ENCODE measurements at places on chromosomes 3 and 15.

- DNase-seq = no peak
Observed at GRCh38 chr3:183943739-183944138, 59.1 kb upstream of the PARL start.

GRCh38 chr3:14771593-14772497 is 46.9 kb upstream of the FGD5 start:
- DNase-seq = no peak

DNA sequence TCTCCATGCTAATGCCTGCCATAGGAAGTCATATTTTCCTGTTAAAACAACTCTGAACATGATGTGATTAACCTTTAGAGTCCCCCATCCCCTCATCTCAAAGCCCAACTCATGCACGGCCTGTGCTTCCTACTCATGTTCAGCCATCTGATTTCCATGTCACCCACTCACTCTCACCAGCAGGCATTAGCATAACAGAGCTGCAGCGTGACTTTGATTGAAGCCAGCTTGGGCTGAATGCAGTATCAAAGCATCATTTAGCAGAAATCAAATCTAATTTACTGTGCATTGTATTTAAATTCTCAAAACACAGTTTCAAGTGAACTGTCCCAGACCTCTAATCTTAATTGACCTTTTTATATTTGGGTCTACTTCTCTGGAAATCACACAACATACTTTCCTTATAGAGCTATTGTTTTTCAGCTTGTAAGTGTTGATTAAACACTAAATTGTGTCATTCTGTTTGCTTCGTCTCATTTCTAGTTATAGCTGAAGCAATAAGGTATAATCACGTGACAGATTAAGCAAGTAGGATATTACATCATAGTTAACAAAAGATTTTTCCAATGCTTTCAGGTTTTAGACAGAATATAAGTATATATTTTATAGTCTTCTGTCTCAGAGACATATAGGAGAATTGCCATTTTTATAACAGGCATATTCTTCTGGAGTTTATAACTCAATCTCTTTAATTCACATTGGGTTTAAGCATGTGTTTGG is 501.5 kb downstream of the ROBO2 start:
- no peak for DNase-seq

DNA sequence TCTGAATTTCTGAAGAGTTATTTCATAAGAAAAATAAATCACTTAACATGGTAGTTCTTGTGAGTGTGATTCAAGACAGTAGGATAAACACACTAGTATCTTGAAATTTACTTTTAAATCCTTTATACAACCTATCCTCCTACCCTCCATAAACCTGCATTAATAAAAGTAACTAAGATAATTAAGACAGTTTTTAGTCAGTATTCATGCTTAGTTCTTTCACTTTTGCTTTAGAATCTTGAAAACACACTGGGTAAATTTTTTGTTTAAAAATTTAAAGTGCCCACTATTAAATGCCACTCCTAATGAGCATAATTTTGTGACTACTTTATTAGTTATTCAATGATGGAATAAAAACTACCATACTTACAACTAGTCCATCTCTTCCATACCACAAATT is 28.8 kb downstream of the GOLIM4 start:
- DNase-seq = no peak

DNA sequence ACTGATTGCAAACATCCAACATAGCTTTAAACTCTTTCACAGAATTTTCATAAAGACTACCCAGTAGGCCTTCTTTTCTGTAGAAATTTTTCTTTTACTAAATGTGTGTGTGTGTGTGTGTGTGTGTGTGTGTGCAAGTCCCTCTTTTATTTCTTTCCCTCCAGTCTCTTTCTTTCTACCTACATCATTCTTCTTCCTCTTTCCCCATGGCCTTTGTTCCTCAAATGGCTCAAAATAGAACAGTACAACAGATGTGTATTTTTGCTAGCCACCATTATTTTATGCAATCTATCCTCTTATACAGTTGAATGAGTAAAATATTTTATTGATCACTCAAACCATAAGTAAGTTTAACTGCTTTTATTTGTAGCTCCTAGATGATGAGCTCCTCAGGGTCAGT is 76.4 kb downstream of the USF3 start:
- no peak for DNase-seq

DNA sequence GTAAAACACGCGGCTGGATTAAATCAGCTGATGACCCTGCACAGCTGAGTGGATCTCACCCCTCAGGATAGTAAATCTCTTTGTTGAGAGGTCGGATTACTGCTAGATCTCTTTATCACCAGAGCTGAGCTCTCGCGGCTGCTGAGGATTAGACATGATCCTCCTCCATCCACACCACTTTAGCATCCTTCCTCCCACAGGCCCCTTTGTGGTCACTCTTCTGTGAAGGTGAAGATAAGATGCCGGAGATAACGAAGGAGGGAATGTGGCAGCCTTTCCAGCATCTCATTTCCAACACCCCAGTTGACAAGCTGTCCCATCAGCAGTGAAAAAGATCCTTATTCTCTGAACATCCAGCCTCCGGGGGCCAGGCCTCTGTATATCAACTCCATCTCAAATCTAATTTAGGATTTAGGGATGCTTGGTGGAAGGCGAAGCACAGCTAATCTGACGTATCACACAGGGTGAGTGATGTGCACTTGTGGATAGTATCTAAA is 47.5 kb upstream of the SELENOK start:
- no peak for DNase-seq

DNA sequence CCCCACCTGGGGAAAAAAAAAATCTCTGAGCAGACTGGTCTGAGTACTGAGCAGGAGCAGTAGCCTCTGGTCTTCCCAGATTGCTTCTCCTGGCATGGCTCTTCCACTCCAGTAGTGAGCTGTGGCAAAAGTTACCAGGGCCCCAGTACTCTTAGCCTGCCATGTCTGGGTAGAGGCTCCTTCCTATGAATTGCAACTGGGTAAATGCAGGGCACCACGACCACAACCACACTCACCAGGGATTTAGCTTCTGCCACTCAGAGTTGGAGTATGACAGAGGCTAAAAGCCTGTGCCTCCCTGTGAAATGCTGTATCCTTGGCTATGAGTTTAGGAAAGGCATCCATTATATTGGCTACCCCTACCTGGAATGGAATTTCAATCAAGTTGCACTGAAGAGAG is 67.9 kb upstream of the CCDC54 start:
- DNase-seq = no peak

DNA sequence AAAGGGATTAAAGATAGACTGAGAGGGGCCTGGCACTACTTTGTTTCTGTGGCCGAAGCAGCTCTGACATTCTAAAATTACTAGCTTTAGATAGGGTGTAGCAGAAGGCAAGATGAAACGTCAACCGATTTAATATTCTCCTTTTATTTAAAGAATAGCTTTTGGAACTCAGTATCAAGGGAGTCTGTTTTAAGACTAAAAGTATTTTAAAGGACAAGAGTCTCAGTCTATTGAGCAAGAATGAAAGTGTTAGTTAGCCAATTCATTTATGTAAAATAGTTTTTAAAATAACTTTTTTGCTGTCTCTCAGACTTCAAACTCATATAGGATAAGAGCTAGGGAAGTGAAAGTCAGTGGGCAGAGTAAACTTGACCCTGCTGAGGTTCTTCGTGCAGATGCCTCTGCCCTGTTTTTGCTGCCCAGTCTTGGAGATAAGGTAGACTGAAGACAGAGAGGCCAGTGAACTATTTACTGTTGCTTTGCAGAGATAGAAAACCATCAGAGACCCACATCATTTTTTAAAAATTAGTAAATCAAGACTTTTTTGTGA is 1090.9 kb downstream of the ROBO2 start:
- no peak for DNase-seq

DNA sequence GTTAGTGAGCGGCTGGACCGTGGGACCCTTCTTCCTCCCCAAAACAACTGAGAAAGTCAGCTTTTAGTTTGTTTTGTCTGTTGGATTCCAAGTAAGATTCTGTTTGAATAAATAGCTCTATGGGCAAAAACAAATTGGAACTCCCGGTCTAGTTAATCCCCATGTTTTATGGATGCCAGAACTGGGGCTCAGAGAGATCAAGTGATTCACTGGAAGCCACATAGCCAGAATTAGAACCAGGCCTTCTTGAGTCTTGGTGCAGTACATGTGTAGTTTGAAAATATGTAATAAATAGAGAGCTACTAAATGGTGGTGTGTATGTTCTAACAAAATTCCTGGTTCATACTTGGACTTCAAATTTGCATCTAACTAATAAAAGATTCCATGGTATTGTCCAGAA is 29.3 kb upstream of the POLR2M start:
- no peak for DNase-seq

- peak; percentile 68 for DNase-seq
Observed at GRCh38 chr3:51934139-51934850, 7.4 kb downstream of the RRP9 start.

- DNase-seq = peak; percentile 84
Observed at GRCh38 chr15:70257573-70258248, 160.0 kb upstream of the TLE3 start.

GRCh38 chr15:76058714-76059319 is 968 bp upstream of the TMEM266 start:
- no peak for DNase-seq

GRCh38 chr3:115663414-115663813 is 40.1 kb downstream of the GAP43 start:
- no peak for DNase-seq

DNA sequence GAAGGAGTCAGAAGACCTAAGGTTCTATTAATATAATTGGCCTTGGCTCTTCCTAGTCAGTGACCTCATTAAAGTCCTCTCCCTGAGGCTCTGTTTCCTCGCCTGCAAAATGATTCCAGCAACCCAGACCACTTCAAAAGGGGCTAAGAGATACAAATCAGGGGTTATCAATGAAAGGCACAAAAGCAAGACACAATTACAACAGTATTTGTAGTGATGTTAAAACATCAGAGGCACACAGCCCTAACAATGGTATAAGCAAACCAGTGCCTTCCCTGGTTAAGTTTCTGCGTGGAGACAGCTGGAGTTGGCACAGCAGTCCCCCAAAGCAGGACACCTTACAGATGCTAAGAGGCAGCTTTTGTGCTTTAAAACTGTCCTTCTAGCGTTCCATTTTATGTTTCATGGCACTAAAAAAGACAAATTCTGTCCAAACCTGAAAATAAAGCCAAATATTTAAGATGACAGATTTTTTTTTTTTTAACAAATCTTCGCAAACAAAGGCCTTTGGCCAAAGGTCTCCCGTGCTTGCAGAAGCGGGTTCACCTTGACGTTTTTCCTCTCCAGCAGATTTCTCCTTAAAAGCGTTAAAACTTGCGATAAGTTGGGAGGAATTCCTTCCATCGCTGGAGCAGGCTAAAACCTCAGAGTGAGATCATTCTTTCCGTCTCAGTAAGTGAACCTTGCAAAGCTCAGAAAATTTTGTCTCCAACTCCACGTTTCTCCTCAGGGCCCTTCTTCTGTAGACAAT is 999 bp downstream of the ZNF280D start:
- DNase-seq = no peak

DNA sequence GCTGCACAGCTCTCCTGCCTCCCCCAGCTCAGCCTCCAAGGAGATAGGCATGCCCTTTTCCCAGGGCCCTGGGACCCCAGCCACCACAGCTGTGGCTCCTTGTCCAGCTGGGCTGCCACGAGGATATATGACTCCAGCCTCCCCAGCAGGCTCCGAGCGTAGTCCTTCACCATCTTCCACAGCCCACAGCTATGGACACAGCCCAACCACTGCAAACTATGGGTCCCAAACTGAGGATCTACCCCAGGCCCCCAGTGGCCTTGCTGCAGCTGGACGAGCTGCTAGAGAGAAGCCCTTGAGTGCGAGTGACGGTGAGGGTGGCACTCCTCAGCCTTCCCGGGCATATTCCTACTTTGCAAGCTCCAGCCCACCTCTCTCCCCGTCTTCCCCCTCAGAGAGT is 20.5 kb upstream of the APEH start:
- no peak for DNase-seq

DNA sequence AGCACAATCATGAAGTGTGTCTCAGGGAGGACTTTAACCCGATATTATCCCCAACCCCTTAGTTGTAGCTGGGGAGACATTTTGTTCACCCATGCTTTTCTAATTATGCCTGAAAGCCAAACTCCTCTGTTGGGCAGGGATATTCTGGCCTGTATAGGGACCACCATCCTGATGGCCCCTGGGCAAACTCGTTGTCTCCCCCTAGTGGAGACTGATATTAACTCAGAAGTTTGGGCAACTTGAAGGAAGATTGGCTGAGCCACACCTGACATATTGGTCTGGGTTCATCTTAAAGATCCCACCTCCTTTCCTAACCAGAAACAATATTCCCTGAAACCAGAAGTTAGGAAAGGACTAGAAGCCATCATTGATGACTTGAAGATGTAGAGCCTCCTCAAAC is 42.3 kb downstream of the TM4SF18 start:
- no peak for DNase-seq

DNA sequence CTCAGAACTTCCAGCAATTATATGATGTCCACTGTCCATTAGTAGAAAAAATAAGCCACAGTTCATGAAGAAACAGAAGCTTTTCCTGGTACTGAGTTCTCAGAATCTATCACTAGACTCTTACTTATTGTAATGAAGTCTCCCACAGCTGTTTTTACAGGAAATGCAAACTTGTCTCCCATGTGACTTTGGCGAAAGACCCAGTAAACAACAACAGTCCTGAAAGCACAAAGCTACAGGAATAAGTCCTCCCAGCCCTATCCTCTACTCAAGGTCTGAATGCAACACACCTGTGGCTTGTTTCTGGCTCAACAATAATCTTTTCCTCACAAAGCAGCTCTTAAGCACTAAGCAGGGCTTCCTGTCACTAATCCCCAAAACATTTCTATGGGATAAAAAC is 55.9 kb downstream of the EOMES start:
- DNase-seq = no peak

DNA sequence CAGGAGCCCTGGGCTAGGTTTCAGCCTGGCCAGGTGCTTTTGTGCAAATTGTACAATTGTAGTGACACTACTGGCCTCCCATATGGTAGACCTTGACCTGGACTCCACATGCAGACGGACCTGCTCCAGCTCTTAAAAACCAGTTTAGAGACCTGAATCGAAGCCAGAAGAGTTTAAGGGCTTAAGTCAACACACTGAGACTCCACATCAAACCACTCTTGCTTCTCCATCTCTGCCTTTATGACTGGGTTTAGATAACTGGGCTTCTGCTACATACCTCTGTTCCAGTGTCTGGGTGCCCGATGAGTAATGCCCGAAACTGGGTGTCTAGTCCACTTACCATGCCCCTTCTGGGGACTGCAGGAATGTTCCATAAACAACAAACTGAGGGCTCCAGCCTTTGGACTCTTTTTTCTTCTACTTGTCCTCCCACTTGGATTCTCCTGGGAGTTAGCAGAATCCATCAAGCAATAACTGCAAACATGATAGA is 32.8 kb downstream of the TMEM212 start:
- no peak for DNase-seq

- peak; percentile 70 for DNase-seq
Observed at GRCh38 chr15:70096215-70097062, 1.3 kb downstream of the TLE3 start.

DNA sequence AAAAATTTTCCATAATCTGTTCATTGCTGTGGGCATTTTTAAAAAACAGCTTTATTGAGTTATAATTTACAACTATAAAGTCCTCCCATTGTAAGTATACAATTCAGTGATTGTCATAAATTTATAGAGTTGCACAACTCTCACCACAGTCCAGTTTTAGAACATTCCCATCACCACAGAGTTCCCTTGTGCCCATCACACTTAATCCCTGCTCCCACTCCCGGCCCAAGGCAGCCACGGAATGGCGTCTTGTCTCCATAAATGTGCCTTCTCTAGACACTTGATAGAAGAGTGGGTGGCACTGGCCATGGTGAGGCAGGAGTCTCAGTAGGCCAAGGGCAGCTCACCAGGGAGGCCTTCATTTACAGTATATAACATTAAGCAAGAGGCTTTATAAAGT is 6.3 kb downstream of the TSEN2 start:
- DNase-seq = no peak

All from aorta (tissue), 5 donors.